ENCODE measurements at places on chromosomes 11 and 22. TPM values are rescaled to one million over a fixed set of nuclear protein-coding genes. Genes with fewer than 3 reads are reported as not detected.

Gene CTSW
- 0.82 TPM for total RNA-seq

Gene MAP6
- 8.9 TPM for total RNA-seq

Gene ST14
- 9.7 TPM for total RNA-seq

Gene C11orf87
- not detected for total RNA-seq

Gene BSCL2
- 11.4 TPM for total RNA-seq

Gene SPON1
- total RNA-seq = 24.4 TPM

Gene FHIP1B
- total RNA-seq = 19.3 TPM

Gene CARD18
- total RNA-seq = not detected

Gene SMC1B
- total RNA-seq = 0.10 TPM

Gene MRPL16
- total RNA-seq = 42.6 TPM

Gene OR8G1
- total RNA-seq = not detected

Gene ANGPTL5
- not detected for total RNA-seq

Gene RTN4R
- 7.1 TPM for total RNA-seq

Gene OR8G5
- total RNA-seq = not detected

Gene NRXN2
- total RNA-seq = 13.8 TPM

Gene PITPNM1
- 17.1 TPM for total RNA-seq

Gene PARVA
- 26.3 TPM for total RNA-seq

Gene PRRG4
- total RNA-seq = 5.8 TPM

Data from tongue (tissue), 3 donors.